ENCODE measurements at places on chromosomes 3 and 15. TPM values are rescaled to one million over a fixed set of nuclear protein-coding genes. Genes with fewer than 3 reads are reported as not detected.

Gene SNX33
- total RNA-seq: 16.1 TPM

Gene TMEM158
- 25.8 TPM for total RNA-seq

Gene FSD2
- not detected for total RNA-seq

Gene TIGIT
- not detected for total RNA-seq

Gene NOX5
- 0.38 TPM for total RNA-seq

Gene TP63
- total RNA-seq: 0.42 TPM

Gene WDR5B
- total RNA-seq: 3.2 TPM

Gene KLHL40
- total RNA-seq: not detected

Gene GREM1
- total RNA-seq: 21.2 TPM

Gene TEX55
- total RNA-seq: not detected

Gene AP3B2
- 0.64 TPM for total RNA-seq

Gene GOLGA6A
- not detected for total RNA-seq

Gene STAB1
- not detected for total RNA-seq

Gene ARPP21
- 0.12 TPM for total RNA-seq

Gene CFAP100
- not detected for total RNA-seq

Gene HDC
- not detected for total RNA-seq
